ENCODE measurements at places on chromosomes 3 and 15.

DNA sequence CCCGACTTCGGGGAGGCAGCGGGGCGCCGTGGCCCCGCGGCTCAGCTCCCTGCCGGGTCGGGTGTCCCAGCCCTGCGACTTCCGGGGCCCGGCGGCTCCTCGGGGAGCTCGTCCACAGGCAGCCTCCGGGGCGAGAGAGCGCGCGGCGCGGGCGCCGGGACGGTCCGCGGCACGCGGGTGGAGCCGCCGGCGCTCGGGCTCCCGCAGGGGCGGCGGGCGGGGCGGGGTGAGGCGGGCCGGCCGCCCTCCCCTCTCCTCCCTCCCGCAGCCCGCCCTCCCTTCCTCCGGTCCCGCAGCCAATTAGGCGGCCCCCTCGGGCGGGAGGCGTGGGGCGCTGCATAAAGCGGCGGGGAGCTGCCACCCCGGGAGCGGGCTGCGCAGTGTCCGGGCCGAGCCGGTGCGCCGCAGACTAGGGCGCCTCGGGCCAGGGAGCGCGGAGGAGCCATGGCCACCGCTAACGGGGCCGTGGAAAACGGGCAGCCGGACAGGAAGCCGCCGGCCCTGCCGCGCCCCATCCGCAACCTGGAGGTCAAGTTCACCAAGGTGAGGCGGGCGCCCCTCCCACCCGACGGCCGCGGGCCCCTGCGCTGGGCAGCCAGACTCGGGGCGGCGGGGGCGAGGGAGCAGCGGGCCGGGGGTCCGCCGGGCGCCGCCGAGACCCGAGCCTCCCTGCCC lies at the start of gene ALDH1A3:
ALDH1A3 (plus strand) TSS at position 368 of the 675 bp plus-strand sequence; CDS start at position 445, 77 bp downstream.
- peak; percentile 80 for DNase-seq

DNA sequence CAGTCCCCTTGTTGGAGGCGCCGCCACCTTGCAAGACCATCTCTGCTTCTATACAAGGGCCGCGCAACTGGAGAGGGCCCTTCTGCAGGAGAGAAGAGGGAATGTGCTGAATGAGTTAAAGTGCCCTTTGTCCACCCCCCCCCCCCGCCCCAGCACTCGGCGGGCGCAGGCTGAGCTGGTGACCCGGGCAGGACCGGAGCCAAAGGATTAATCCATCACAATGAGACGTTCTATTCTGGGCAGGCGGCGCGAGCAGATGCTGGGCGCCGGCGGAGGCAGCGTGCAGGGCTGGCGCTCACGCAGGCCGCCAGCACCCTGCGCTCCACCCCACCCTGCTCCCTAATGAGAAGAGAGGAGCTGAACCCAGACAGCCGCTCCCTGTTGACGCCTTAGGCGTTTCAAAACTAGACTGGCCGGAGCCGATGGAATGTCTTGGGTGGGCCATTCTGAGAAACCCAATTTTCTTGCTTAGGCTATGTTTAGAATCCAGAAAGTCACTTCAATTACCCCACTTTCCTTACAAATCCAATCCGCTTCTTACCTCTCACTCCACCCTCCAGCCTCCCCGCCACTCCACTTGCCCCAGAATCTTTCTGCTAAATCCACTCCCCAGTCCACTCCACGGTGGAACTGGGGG lies 32.9 kb downstream of the GJD2 start:
- DNase-seq = peak; percentile 67

GRCh38 chr15:91073077-91073476 lies 27.0 kb upstream of the SV2B start:
- no peak for DNase-seq

DNA sequence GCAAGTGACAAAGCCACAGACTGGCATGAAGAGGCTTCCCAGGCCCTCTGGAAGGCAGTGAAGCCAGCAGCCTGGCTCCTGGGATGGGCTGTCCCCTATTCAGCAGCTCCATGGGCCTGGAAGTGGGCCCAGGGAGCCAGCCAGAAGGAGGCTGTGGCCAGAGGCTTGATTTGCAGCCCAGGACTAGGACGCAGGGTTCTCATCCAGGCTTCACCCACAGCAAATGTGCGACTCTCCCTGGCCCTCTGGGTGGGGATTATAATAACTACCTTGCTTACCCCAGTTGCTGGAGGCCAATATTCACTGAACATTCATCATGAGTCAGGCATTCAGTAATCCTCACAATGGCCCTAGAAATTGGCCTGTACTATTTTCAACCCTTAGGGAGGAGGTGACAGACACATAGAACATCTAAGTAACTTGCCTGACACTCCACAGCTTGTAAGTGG lies 24.6 kb upstream of the SRP14 start:
- DNase-seq = peak; percentile 93

- DNase-seq = no peak
Measured at GRCh38 chr3:46737329-46737731, 19.7 kb upstream of the PRSS50 start.

DNA sequence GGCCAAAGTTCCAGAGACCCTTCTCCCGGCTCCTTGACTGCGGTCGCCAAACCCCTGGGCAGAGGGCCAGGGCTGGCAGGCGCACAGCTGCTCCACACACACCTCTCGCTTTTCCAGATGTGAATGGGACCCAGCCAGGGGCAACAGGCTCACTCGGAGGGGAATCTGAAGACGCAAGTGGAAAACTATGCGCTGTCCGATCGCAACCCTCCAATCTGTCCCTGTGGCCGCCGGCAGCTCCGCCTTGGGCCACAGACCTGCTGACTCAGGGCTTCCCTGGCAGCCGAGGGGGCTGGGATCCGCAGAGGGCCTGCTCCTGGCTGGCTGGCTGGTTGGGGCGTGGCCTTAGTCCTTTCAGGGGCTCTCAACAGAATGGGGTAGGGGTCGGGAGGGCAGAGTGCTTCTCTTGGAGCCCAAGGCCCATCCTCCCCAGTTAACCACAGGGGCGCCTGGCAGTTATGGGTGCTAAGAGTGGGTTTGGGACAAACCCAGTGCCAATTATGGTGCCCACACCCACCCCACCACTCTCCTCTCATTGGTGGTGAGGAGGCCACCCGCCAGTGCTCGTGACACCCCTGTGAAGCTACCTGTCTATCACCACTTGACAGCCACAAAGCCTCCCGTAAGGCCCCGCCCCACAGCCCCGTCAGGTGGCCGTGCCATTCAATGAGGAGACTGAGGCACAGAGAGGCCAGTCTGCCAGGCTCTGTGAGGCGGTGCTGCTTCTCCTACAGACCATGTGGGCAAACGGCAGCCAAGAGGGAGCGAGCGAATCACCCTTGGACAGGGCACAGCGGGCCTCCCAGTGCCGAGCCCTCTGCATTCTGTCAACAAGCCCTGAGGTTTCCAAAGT lies 53.8 kb downstream of the IQSEC1 start:
- DNase-seq = peak; percentile 72

DNA sequence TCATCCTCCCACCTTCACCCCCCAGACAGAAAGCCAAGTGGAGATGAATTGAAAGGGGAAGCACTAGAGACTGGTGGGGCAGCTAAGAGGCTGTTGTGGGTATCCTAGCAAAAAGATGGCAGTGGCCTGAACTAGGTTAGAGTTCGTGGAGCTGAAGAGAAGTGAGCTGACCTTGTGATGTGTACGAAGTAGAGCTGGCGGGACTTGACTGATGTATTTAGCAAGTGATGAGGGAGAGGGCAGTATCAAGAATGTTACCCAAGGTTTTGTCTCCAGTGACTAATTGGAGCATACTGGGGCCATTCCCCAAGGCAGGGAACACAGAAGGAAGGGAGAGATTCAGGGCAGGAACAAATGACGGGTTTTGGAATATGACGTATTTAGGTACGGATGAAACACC lies 50.0 kb upstream of the CP start:
- peak; percentile 8 for DNase-seq

DNA sequence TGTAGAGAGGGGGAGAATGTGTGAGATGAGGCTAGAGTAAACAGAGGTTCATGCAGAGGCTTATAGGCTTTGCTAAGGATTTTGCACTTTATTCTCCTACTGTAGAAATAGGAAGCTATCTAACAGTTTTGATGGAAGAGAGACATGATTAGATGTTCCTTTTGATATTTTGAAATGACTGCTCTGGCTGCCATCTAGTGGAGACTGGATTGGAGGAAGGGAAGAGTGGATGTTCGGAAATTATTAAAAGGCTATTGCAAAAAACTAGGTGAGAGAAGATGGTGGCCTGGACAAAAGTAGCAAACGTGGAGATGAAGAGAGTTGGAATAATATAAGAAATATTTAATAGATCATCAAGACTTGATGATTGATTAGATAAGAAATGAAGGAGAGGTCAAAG lies 42.2 kb downstream of the SYN2 start:
- DNase-seq = peak; percentile 23

GRCh38 chr3:42114130-42114725 lies 23.1 kb downstream of the TRAK1 start:
- DNase-seq = no peak

- DNase-seq = no peak
Measured at GRCh38 chr15:98567951-98568350, 80.4 kb upstream of the IGF1R start.

DNA sequence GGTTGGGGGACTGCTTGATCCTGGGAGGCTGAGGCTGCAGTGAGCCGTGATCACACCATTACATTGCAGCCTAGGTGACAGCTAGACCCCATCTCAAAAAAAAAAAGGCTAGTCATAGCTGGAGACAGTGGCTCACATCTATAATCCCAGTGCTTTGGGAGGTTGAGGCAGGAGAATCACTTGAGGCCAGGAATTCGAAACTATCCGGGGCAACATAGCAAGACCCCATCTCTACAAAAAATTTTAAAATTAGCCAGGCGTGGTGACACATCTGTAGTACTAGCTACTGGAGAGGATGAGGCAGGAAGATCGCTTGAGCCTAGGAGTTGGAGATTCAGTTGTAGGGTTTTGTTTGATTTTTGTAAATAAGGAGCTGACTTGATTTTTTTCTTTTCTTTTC lies 45.6 kb downstream of the KNL1 start:
- no peak for DNase-seq

GRCh38 chr15:69059557-69059943 lies 45.1 kb downstream of the NOX5 start:
- no peak for DNase-seq

GRCh38 chr15:50181969-50182218 lies at the start of gene SLC27A2:
SLC27A2 (plus strand) TSS chr15:50182196; CDS start chr15:50182428, 232 bp downstream.
- DNase-seq = peak; percentile 26

GRCh38 chr3:98977520-98977919 lies 76.0 kb upstream of the DCBLD2 start:
- peak; percentile 96 for DNase-seq

GRCh38 chr15:90142216-90143165 lies 40.2 kb upstream of the IDH2 start:
- no peak for DNase-seq

GRCh38 chr3:151816091-151816604 lies 2.2 kb downstream of the AADAC start:
- DNase-seq = peak; percentile 80

DNA sequence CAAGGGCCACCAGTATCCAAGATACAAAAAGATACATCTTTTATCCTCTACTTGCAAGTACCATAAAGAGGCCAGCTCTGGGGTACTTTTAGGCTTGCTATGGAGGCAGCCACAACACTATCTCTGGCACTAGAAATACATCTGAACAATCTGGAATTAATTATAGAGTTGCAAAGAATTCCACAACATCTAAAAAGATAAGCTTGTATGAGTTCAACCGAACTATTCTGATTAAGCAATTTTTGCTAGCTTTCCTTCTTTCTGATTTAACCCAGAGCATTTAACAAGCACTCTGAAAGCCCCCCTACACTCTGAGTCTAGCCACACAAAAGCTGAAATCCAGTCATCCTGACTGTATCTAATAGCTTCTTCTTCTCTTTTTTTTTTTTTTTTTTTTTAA lies 95.4 kb downstream of the FRMD5 start:
- DNase-seq = no peak

DNA sequence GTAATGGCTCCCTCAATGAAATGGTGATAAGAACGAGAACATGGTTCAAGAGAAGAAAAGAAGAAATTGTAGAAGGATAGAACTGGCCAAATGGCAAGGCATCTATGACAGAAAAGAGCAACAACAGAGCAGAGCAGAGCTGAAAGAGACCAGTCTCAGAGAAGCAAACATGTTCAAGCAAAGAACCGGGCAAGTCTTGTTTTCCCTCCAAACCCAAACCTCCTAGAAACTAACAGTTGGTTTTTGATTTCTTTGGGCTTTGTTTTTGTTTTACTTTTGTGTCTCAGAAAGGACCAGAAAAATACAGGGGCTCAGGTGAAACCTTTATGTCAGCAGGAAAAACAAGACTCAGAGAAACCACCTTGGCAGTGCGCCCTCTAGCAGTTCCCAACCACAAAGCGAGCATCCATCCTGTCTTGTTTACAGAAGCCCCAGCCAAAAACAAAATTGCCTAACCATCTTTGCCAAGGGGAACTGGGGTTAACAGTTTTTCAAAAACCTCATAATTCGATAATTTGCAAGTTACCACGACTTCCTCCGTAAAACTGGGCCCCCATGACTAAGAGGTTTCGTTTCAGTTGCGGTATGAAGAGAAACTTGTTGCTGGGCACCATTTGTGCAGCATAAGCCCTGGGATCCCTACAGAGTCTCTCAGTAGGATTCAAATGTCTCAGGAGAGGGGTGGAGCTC lies 159.2 kb upstream of the SLC24A5 start:
- no peak for DNase-seq

GRCh38 chr3:136197159-136197793 lies 1.1 kb upstream of the MSL2 start:
- DNase-seq = no peak

DNA sequence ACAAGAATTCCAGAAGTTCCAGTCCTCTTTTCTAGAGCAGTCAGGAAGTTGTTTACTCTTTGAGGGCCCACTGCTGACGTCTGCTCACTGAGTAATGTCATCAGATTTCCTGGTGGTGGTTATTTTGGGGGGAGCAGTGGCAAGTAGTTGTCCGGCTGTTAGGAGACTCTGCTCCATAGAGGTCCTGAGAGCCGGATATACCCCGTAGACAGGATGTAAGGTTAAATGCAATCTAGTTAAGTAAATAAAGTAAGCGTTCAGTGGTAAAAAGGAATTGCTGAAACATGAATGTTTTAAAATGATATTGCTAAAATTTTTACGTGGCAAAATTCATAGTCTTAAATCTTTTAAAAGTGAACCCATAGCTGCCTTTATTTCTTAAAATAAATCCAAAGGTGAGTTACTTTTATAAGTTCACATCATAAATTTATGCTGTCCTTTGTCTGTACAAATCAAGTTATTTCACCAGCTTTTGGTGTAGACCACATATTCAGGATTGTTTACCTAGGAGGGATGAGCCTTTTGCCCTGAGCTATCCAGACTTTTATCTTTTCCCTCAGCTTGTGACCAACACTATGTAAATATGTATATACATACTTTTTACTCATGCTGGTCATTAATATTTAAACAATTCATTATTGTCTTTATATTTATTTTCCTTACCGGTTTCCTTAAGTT lies 65.8 kb downstream of the PDE8A start:
- DNase-seq = peak; percentile 95

DNA sequence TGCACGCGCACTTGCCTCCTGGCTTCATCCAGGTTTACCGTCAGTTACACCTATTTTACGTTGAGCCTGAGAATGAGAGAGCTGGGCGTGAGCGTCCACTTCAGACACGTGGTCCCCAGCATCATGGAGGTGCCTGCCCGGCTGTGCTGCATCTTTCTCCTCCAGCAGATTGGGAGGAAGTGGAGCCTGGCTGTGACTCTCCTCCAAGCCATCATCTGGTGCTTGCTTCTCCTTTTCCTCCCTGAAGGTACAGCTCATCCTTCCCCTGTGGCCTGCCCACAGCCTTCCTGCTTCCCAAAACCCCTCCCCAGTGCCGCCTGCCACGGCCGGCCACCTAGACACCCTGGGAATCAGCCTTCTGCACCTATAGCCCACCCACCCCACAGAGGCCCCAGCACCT lies 31.6 kb downstream of the SLC22A14 start:
- DNase-seq = no peak
